Camera-type eye (tissue), 1 donor: ENCODE measurements at places on chromosomes 7 and 10. TPM values are rescaled to one million over a fixed set of nuclear protein-coding genes. Genes with fewer than 3 reads are reported as not detected.

The LEP gene
- not detected for total RNA-seq

The GPR22 gene
- total RNA-seq: 2.4 TPM

The PWWP2B gene
- 17.3 TPM for total RNA-seq

The ARMH3 gene
- total RNA-seq: 25.2 TPM

The DNAH11 gene
- 2.7 TPM for total RNA-seq

The CNPY1 gene
- total RNA-seq: not detected

The TMEM196 gene
- total RNA-seq: 9.7 TPM

The CPA2 gene
- total RNA-seq: not detected

The ITIH2 gene
- total RNA-seq: 2.9 TPM

The PTN gene
- 162 TPM for total RNA-seq
